Left renal cortex interstitium (tissue), 4 donors: ENCODE measurements at places on chromosomes 7 and 10. TPM values are rescaled to one million over a fixed set of nuclear protein-coding genes. Genes with fewer than 3 reads are reported as not detected.

The SVOPL gene
- polyA plus RNA-seq: 2.5 TPM

The PDAP1 gene
- 148 TPM for polyA plus RNA-seq

The CROT gene
- 33.5 TPM for polyA plus RNA-seq

The UNC5B gene
- 45.3 TPM for polyA plus RNA-seq

The CUZD1 gene
- 1.7 TPM for polyA plus RNA-seq

The RNF32 gene
- polyA plus RNA-seq: 3.3 TPM

The TMEM176A gene
- polyA plus RNA-seq: 74.3 TPM

The AKR1C1 gene
- polyA plus RNA-seq: 11.8 TPM

The HMX3 gene
- not detected for polyA plus RNA-seq

The GPER1 gene
- polyA plus RNA-seq: 5.0 TPM

The UPK3B gene
- 4.2 TPM for polyA plus RNA-seq

The CDHR3 gene
- 5.3 TPM for polyA plus RNA-seq

The INHBA gene
- polyA plus RNA-seq: 7.0 TPM

The LHFPL3 gene
- 11.3 TPM for polyA plus RNA-seq

The GIMAP7 gene
- 19.6 TPM for polyA plus RNA-seq

The EPHA1 gene
- polyA plus RNA-seq: 20.4 TPM

The SPACDR gene
- 0.83 TPM for polyA plus RNA-seq

The LEP gene
- 0.37 TPM for polyA plus RNA-seq

The ATP5MK gene
- polyA plus RNA-seq: 217 TPM

The GHRHR gene
- polyA plus RNA-seq: 0.55 TPM

The OR13A1 gene
- polyA plus RNA-seq: not detected

The TUBGCP2 gene
- polyA plus RNA-seq: 77.6 TPM

The ICA1 gene
- polyA plus RNA-seq: 44.2 TPM

The PDLIM1 gene
- 81.7 TPM for polyA plus RNA-seq

The H2BK1 gene
- not detected for polyA plus RNA-seq

The HOXA2 gene
- polyA plus RNA-seq: 13.6 TPM

The NPSR1 gene
- not detected for polyA plus RNA-seq

The ELFN1 gene
- 20.6 TPM for polyA plus RNA-seq

The LIPM gene
- polyA plus RNA-seq: not detected

The ACBD5 gene
- polyA plus RNA-seq: 38.2 TPM

The TMEM196 gene
- not detected for polyA plus RNA-seq

The AQP1 gene
- polyA plus RNA-seq: 213 TPM

The SPDYE1 gene
- 2.9 TPM for polyA plus RNA-seq

The AGBL3 gene
- 6.3 TPM for polyA plus RNA-seq

The SLC18A2 gene
- 1.2 TPM for polyA plus RNA-seq

The SFTPA1 gene
- polyA plus RNA-seq: not detected

The VWDE gene
- 2.6 TPM for polyA plus RNA-seq

The PALD1 gene
- 13.0 TPM for polyA plus RNA-seq

The USP6NL gene
- 27.4 TPM for polyA plus RNA-seq

The MEST gene
- polyA plus RNA-seq: 664 TPM
